ENCODE measurements at places on chromosomes 3 and 15.

GRCh38 chr3:151774235-151774634 lies 39.7 kb upstream of the AADAC start:
- no peak for DNase-seq

DNA sequence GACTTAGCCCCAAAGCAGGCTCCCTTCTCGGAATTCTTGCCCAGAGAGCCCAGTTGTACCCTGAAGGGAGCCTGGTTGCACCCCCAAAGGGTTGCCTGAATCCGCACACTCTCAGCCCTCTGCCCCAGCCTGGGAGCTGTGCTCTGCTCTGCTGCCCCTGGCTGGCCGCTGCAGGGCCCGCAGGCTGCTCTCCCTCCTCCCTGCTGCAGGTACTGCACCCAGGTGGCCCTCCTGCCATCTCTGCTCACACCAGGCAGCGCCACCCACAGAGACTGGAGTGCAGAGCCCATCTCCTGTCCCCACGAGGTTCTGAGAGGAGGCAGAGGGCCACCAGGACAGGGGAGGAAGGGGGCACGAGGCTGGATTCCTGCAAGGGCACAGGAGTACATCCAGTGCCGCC lies 134.2 kb upstream of the NSMCE3 start:
- no peak for DNase-seq

DNA sequence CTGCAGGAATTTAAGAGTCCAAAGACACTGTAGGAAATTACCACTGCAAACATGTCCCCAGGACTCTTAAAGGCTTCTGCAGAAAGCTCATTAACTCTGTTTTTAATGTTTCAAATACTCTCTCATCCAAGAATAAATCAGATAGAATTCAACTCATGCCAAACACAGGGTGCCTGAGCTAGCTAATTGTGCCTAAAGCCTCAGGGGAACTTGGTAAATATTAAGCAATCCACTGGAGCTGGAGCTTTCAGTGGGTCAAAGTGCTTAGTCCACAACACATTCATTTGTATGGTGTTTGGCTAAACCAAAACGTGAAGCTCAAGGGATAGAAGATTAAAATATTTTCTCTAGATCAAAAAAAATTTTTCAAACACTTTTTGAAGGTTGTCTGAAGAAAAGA lies 131.4 kb downstream of the THRB start:
- DNase-seq = no peak

DNA sequence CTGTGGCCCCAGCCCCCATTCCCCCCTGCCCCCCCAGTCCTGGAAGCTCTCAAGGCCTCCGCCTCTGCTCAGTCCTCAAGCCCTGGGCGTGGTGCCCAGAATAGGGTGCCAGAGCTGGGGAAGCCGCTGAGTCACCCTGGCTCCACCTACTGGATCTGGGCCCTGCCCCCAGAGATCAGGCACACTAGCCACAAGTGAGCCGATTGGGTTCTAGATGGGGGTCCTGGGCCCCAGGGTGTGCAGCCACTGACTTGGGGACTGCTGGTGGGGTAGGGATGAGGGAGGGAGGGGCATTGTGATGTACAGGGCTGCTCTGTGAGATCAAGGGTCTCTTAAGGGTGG lies 5.7 kb downstream of the EIF4G1 start:
- DNase-seq = no peak
